Head of caudate nucleus (tissue), 42 donors: ENCODE measurements at places on chromosomes 13 and 19.

DNA sequence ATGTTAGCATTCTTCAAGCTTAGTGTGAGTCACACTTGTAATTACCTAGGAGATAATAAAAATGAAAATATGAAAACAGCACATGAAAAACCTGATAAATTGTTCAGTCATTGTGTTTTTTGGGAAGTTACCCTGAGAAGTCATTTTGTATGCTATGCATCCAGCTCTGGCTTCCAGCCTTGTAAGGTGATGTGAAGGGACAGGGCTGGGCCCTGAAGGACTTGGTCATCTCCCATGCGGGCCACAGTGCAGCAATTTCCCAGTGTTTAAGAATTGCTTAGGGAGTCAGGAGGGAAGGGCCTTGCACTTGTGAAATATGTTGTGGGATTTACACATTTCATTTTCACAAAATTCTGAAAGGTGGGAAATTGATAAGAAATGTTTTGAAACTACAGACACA lies 41.3 kb downstream of the ARHGEF7 start:
- no peak for DNase-seq

GRCh38 chr19:35017507-35017906 lies 12.8 kb upstream of the SCN1B start:
- DNase-seq, result no peak

DNA sequence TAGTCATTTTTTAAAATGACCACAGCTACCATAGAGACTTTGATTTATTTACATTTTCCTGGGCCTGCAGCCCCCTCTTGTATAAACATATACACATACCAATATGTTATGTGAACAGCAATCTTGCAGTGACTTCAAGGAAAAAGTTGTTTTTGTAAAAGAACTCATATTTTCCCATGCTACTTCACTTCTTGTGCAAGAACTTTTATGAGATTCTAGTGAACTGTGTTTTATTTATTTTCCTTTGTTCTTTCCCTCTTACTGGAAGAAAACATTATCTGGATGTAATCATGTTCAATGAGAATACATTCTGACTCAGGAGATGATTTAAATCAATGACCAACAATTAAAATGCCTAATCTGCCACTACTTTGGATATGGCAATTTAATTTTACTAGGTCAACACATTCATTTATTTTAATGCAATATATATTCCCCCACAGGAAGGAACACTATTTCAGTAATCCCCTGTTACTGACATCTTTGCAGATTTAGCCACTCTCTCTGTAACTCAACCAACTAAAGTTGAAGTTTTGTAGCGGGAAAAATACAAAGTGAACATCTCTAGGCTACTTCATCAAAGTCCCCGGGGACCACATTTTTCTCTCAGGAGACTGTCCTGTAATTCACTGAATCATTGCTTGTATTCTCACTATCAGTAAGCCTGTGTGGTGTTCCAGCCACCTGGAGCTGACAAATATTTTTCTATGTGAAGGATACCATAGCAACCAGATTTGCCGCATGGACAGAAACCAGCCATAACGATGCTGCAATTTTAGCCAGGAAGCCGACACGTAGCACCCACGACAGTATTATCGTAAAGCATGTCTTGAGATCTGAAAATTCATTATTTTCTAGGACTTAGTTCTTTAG lies 90.5 kb downstream of the STARD13 start:
- no peak for DNase-seq

DNA sequence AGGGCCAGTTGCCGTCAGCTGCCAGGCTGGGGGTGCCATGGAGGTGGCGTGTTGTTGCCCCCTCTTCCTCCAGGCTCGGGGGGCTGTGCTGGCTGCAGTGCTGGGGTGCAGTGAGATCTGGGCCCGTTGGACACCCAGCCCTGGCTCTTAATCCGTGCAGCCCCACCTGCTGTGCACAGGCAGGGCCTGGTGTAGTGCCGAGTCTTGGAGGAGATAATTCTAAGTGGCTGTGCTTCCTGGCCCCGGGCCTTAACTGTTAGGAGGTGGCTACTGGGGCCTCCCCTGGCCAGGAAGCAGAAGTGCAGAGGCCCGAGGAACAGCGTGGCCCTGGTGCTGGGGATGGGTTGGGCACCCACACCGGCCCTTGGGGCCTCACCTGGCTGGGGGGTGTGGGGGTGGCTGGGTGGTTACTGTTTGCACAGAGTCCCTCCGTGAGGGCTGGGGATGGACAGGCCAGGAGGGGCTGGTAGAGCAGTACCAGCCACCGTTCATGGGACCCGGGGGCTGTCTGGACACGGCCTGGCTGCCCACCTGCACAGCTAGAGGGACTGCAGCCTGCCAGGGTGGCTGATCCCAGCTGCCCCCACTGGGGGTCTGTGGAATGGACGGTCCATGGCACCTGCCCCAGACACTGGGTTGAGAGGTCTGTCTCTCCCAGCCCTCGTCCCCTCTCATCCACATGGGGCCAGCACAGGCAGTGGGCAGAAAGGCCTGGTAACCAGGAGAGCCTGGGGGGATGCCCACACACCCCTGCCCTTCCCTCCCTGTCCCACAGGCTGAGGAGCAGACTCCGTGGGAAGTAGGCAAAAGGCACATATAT lies 3.3 kb downstream of the GPX4 start:
- no peak for DNase-seq

- DNase-seq, result no peak
Observed at GRCh38 chr13:93298713-93299112, 72.1 kb downstream of the GPC6 start.

- no peak for DNase-seq
Observed at GRCh38 chr13:103006641-103007426, 59.4 kb downstream of the SLC10A2 start.

- DNase-seq, result no peak
Observed at GRCh38 chr13:84077271-84077670, 195.0 kb upstream of the SLITRK1 start.

DNA sequence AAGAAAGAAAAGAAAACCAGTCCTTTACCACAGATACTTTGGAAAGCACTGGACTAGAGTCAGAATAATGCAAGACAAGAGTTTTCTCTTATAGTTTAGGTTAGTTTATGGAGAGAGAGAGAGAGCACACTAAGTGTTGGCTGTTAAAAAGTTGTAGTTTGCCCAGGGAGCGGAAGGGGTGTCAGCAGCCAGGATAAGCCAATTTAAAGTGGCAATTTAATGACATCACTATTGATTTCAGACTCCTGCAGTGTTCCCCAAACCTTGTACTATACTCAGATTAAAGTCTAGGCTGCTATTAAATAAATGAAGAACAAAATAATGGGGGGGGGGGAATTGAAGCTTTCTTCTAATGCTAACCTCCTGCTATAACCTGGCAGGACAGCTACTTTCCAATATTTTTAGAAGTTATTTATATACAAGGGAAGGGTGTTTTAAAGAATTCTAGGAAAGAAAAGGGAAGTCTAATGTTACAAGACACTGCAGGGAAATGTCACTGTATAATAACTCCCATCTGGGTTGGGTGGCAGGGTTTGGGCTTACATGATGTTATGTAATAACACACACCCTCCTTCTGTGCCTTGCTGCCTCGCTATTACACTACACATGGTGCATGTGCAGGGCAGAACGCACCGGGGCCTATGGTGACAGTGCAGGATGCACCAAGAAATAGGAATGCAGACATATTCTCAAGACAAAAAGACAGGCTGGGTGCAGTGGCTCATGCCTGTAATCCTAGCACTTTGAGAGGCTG lies 19.9 kb downstream of the TPT1 start:
- DNase-seq, result peak; percentile 58

GRCh38 chr19:33778089-33778791 lies 18.4 kb upstream of the KCTD15 start:
- DNase-seq, result peak; percentile 83

GRCh38 chr19:45645631-45646344 lies 6.6 kb upstream of the EML2 start:
- DNase-seq, result peak; percentile 99

GRCh38 chr13:30789166-30789862 lies 54.0 kb downstream of the ALOX5AP start:
- DNase-seq, result no peak

- DNase-seq, result no peak
Observed at GRCh38 chr13:44873461-44873860, 115.8 kb downstream of the NUFIP1 start.

DNA sequence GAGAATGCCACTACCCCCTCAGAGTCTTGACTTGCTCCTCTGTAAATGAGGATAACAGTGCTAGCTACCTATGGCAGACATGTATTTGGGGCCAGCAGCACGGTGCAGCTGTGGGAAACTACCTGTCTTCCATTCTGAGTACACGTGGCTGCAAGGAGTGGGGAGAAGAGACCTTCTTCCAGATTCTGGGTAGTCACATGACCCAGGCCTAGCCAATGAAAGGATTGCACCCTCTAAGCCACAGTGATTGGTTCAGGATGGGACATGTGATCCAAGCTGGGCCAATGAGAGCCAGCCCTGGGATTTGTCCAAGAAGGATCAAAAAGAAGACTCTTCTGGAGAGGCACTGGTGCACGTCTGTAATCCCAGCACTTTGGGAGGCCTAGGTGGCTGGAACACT lies 5.5 kb downstream of the ZNRF4 start:
- DNase-seq, result no peak

DNA sequence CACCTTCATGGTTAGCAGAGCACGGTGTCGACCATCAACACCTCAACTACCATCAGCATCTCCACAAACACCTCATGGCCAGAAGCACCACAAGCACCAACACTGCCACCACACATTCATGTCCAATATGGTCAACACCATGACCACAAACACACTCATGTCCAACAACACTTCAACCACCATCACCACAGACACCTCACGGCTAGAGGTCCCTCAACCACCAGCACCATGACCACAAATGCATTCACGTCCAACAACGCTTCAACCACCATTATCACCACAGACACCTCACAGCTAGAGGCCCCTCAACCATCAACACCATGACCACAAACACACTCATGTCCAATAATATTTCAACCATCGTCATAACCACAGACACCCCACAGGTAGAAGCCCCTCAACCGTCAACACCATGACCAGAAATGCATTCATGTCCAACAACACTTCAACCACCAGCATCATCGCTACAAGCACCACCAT lies 10.2 kb downstream of the TRAPPC5 start:
- DNase-seq, result no peak

GRCh38 chr13:38141792-38142191 lies 207.9 kb upstream of the UFM1 start:
- no peak for DNase-seq

DNA sequence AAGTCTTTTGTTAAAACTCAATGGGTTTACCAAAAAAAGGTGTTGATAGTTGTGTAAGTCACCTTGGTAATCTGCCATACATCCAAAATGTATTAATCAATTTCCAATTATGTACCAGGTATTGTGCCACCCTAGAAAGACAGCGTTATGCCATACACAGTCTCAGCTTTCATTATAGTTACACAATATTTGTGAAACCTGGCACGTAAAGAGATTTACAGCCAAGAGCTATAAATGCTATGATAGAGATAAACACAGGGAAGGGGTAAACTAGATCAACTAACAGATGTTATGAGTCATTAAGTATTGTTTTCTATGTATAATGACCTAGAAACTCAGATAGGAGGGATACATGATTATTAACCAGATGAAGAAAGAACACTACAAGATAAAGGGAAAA lies 725.6 kb upstream of the SLITRK5 start:
- no peak for DNase-seq

DNA sequence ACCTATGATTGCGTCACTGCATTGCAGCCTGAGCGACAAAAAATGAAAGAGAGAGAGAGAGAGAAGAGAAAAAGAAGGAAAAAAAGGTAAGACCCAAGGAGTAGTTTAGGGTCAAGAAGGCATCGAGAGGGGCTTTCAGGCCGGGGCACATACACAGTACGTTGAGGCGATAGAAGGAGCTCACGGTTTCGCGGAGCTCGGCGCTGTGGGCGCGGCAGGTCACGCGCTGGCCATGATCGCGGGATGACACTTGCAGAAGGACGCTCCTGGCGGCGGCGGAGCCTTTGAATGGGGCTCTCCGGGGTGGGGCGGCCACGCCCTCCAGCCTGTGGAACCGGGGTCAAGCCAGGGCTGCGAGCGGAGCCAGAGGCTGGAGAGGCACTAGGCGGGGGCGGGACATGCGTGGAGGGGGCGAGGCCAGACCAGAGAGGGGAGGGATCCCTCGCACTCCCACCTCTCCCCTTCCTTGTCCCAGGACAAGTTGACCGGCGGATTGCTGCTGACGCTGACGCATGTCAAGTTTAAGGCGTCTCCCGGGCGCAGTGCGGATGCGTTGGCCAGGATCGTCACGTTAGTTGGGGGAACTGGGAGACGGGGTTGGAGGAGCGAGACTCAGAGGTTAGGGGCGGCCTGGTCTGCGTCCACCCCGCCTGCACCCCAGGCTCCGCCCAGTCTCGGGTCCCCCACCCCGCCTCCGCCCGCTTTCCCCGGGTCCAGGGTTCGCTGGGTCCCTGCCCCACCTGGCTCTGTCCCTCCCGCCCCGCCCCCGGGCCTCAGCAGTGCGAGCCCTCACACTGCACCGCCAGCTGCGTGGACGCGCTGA lies 6.9 kb downstream of the NPHS1 start:
- DNase-seq, result no peak

DNA sequence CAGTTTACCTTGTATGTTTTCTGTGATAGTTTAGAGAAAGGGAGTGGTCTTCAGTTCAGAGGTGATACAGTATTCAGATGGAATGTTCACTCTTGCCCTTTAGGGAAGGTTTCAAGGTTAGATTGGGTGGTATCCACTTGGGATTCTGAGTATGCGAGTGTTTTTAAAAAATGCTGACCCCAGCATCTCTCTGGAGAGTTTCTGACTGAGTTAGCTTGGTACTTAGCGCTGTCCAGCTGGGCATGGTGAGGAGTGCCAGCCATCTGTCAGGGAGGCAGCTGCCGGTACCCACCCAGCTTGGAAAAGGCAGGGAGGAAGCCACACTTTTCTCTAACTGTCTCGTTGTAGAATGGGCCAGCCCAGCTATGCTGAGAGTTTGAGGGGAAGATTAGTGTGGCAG lies 63.3 kb downstream of the ARHGEF7 start:
- DNase-seq, result no peak

GRCh38 chr19:18597809-18598660 lies 8.6 kb downstream of the CRLF1 start:
- no peak for DNase-seq

GRCh38 chr13:109131698-109132257 lies 502.4 kb downstream of the MYO16 start:
- DNase-seq, result no peak

GRCh38 chr19:5057860-5058259 lies 88.9 kb downstream of the KDM4B start:
- no peak for DNase-seq

DNA sequence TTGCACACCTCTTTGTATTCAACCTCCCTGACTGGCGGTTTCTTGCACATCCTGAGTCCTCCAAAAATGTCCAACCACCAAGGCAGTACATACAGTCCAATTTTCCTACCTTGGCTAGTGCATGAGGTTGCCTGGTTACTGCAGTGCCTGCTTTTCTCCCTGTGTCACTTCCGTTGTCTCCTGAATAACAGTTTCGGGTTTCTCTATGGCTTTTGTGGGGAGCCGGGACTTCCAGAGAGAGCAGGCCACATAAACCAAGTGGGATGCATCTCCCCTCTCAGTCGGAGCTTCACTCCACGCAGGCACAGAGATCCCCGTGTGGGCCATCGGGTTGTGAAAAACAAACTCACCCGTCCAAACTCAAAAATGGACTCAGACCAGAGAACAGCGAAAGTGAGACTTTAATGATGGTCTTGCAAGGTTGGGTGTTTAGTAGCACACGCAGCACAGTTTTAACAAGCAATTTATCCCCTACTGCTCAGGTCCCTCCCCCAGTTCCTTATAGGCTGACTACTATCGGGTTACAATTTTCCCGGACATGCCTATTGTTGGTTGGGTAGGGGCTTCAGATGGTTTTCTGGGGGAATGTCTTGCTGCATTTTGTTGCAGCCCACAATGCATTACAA lies 173.1 kb downstream of the POU4F1 start:
- no peak for DNase-seq

GRCh38 chr13:25581351-25581750 lies 209.6 kb downstream of the ATP8A2 start:
- DNase-seq, result no peak
